ENCODE measurements at places on chromosomes 4 and X.

DNA sequence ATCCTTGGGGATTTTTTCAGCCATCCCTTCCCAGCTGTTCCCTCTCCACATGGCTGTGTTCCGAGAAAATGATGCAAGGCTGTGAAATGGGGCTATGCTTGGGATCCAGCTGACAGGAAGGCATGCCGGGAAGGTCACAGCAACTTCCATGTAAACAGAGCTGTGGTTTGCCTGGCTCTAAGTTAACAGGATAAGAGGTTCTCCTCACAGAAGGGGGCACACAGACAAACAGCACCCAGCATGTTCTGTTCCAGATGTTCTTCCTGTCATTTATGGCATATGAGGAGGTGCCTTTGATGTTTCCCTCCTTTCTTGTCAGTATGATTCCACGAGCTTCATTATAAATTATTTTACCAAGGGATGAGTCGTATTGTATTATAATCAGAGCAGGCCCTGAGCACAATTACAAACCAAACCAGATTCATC is 220.7 kb downstream of the ANTXR2 start:
- no peak for DNase-seq

- DNase-seq, result no peak
These were observed 52.6 kb downstream of the ZFYVE28 start for GRCh38 chr4:2365913-2366210.

- no peak for DNase-seq
These were observed 366.7 kb upstream of the FAM241A start for GRCh38 chr4:111778543-111778942.

DNA sequence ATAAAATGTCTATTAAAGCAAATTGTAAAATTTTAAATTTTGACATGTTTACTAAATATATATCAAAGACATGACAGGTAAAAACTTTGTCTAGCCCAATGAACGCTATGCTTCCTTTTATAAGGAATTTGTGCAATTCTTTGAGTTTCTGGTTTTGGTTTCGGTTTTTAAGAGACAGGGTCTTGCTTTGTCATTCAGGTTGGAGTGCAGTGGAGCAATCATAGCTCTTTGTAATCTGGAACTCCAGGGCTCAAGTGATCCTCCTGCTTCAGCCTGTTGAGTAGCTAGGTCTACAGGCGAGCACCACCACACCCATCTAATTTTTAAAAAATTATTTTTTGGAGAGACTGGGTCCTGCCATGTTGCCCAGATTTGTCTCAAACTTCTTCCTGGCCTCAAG is 60.7 kb downstream of the BLTP1 start:
- no peak for DNase-seq

DNA sequence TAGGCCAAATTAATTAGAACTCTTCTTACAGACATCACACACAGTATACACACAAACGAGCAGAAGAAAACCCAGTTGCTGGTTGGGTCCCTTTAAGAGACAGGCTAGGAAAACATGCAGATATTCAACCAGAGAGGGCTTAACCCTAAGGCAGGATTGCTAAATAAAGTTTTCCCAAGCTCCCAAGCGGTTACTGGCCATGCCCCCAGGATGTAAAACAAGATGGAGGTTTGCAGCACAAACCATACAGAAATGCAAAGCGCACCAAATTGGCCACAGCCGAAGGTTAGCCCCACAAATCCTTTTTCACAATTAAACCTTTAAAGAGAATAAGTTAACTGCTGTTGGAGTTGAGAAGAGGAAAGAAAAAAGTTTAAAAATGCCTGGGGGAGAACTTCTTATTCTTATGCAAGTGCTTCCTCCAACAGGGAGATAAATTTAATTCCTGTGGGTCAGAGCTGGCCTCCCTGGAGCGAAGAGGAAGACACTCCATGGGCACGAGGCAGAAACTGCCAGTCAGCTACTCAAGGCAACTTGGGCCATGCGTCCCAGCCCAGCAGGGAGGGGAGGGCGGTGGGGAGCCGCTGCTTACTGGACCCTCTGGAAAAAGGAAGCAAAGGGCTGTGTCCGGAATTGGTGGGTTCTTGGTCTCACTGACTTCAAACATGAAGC is 167.6 kb upstream of the ARSJ start:
- DNase-seq, result no peak

- no peak for DNase-seq
These were observed 100.5 kb downstream of the PHKA2 start for GRCh38 chrX:18883234-18883960.

GRCh38 chr4:64230709-64231310 is 178.4 kb downstream of the TECRL start:
- no peak for DNase-seq

DNA sequence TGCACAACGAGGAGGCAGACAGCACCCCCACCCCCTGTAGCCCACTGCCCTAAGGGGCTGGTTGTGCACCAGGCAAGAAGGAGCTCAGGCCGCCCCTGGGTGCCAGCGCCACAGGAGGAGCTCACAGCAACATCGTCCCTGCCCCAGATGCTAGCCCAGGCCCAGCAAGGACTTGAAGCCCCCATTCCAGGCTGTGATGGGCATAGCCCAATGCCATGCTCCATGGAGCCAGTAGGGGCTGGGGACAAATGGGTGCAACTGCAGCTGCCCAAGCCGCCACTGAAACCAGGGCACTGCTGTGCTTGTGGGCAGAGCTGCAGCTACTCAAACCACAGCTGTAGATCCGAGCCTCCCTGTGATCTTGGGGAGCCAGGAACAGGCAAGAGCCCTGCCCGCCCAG is 241.3 kb upstream of the GIMD1 start:
- DNase-seq, result no peak

- no peak for DNase-seq
These were observed 44.1 kb downstream of the TMEM164 start for GRCh38 chrX:110046971-110047370.

GRCh38 chrX:129553619-129554288 is 13.7 kb downstream of the OCRL start:
- DNase-seq, result no peak

DNA sequence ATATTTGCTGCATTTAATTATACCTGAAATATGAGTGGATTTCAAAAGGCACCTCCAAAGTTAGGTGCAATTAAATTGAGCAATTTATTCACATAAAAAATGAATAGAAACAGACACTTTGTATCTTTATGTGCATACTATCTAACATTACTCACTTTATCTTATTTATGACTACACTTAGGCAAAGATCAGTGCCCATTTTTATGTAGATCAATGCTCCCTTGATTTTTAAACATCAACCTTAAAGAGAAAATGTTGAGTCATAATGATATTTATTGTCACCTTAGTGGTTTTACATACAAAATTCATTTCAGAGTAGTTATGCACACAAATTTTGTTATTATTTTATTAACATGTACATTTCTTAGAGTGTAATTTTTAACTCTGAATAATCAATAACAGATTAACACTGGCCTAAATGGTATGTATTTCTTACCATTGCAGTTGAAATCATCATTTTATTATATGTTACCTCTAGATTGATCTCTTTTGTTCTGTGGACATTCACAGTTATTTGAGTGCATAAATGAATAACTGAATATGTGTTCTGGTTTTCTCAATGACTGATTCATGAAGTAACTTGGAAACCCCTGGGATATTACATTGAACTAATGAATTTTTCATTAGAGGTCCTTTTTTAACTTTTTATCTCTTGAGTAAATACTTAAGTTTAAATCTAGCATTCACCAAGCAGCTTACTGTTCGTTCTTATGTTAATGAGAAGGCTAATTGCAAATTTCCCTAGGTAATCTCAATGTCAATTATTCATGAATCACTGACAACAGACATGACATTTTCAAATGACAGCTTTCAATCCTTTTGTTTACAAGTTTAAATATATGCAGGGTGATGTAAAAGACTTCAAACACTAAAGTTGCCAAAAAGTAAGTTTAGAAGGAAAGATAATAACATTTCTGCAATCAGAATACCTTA is 1182.0 kb upstream of the PABPC4L start:
- DNase-seq, result no peak

DNA sequence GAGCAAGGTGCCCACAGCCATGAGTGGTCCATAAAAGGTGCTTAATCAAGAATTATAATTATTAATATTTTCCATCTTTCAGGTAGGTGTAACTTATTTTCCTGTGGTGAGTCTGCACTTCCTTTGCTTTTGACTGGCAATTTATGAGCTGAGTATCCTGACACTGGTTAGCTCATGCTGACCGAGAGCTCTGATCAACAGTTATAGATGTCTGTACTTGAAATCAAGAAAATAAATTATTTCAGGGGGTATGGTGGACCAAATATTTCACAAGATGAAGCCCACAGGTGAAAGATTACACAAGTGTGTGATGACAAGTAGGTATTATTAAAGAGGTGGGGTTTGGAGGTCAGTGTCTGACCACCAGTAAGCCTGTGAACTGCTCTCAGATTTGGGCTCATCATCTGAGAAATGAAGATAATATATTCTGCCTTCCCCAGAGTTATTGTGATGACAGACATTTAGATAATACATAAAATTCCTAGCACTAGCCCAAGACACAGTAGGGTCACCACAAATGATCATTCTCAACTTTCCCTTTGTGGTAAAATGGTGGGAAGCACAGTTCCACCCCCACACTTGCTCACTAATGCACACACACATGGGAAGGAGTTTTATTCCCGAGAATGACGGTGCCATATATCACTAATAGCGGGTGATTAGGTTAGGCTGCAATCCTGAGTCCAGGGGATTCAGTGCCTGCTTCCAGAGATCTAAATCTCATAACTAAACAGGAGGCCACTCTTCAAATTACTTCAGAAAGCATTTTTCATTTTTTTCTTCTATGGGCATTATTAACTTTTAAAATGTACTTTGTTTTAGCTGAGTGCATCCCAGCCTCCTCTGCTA is 34.0 kb upstream of the PACRGL start:
- no peak for DNase-seq

- no peak for DNase-seq
These were observed 144.7 kb downstream of the PDGFRA start for GRCh38 chr4:54373718-54374210.

DNA sequence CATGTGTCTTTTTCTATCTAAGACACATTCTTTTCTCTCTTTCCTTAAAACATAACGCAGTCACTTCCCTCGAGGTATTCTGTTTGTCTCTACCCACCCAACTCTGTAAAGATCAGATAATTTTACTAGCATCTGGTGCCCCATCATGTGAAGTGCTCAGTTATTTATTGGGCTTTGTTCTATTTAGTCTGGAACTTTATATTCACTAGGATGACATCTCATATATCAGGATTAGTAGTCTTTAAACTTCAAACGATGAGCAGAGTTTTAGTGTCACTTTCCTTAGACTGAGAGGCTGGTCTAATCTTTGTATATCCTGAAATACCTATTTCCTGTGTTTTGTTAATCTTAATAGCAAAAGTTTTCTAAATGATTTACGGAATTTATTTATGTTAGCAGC is 445.5 kb upstream of the NDST3 start:
- no peak for DNase-seq
